ENCODE measurements at places on chromosomes 11 and 22.

- no peak for DNase-seq
These were observed 119.7 kb downstream of the GGTLC2 start for GRCh38 chr22:22764085-22764484.

- no peak for DNase-seq
These were observed 378.3 kb downstream of the BRD1 start for GRCh38 chr22:49449377-49449776.

GRCh38 chr22:41638124-41638523, 17.0 kb downstream of the XRCC6 start:
- no peak for DNase-seq

GRCh38 chr22:35409783-35410662, 10.1 kb downstream of the MCM5 start:
- DNase-seq, result no peak

- no peak for DNase-seq
These were observed 110.2 kb downstream of the RBFOX2 start for GRCh38 chr22:35918456-35918855.

- DNase-seq, result no peak
These were observed 259.2 kb upstream of the SORL1-AS1 start for GRCh38 chr11:121711939-121712338.
